ENCODE measurements at places on chromosomes 7 and 10.

GRCh38 chr10:75788394-75789205 lies 357.2 kb downstream of the LRMDA start:
- DNase-seq, result no peak

GRCh38 chr7:27997188-27997707 lies 183.3 kb downstream of the JAZF1 start:
- no peak for DNase-seq

DNA sequence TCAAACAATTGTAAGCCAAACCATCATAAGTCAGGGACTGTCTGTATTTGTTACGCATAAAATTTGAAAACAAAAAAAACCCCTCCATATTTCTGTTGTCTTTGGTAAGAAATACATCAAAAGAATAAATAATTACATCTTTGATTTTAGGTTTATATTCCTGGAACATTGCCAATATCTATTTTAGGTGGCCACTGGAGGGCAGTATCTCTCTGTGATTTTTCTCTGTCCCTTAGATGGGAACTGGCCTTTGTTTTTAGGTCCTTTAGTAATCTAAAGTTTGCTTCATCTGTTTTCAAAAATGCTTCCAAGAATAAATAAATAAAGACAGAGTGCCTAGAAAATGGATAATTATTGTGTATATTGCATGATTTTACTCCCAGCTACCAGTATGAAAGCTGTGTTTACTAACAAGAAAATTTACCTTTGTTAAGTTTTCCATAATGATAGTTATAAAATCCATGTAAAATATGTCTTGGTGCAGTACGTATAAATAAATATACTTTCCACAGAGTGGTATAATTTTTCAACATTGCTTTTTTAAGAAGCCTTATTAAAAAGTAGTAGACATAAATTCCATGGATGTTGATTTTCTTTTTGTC lies 64.2 kb downstream of the PHYHIPL start:
- no peak for DNase-seq

- DNase-seq, result no peak
Observed at GRCh38 chr10:120017733-120018417, 125.3 kb downstream of the SEC23IP start.

GRCh38 chr7:47100148-47100816 lies 481.6 kb downstream of the TNS3 start:
- no peak for DNase-seq

GRCh38 chr10:120131183-120131582 lies 238.7 kb downstream of the SEC23IP start:
- no peak for DNase-seq

- peak; percentile 59 for DNase-seq
Observed at GRCh38 chr10:128463991-128464760, 338.0 kb upstream of the MKI67 start.

DNA sequence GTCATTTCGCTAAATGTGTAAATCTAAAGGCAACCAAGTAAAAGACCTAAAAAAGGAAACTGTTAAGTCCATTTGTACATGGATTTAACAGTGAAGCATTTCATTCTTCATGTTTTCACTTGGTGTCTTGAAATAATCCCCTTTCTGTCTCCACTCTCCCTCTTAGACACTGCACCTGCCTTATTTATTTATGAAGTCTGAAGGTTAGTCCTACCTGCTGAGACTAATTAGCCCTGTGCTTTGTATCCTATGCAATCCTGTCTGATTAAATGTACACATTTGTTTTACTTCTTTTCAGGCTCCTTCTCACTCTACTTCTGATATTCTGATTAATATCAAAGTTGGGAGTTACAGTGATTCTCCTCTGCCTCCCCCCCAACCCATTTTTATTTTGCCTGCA lies 1.9 kb upstream of the TCF7L2 start:
- DNase-seq, result no peak
